ENCODE measurements at places on chromosomes 5 and 9. TPM values are rescaled to one million over a fixed set of nuclear protein-coding genes. Genes with fewer than 3 reads are reported as not detected.

DNA sequence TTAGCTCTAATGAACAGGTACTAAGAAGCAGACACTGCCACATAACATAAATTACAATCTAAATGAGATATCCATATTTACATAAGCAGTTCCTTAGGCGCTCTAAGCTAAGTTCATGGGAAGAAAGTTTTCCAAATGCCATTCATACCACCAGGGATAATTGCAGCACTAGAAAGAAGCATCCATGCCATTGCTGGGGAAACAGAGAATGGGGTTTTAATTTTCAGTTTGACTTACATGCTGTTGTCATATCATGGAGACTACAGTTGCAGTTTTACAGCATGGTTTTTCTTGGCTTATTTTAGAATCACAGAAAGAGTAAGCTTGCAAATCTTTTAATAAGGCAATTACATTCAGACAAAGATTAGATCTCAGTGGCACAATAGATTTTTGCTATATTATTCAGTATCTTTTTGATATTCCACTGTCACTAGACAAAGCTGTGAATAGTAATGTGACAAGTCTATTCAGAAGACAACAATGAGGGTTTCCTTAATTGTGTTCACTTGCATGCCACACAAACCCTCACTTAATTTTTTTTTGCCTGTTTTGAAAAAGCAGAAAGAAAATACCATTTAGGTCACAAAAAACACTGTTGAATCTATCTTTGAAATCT lies 108.4 kb upstream of the ELAVL2 start:
- DNase-seq = no peak

- DNase-seq = no peak
These were observed 61.5 kb downstream of the ARSB start for GRCh38 chr5:78923622-78923970.

DNA sequence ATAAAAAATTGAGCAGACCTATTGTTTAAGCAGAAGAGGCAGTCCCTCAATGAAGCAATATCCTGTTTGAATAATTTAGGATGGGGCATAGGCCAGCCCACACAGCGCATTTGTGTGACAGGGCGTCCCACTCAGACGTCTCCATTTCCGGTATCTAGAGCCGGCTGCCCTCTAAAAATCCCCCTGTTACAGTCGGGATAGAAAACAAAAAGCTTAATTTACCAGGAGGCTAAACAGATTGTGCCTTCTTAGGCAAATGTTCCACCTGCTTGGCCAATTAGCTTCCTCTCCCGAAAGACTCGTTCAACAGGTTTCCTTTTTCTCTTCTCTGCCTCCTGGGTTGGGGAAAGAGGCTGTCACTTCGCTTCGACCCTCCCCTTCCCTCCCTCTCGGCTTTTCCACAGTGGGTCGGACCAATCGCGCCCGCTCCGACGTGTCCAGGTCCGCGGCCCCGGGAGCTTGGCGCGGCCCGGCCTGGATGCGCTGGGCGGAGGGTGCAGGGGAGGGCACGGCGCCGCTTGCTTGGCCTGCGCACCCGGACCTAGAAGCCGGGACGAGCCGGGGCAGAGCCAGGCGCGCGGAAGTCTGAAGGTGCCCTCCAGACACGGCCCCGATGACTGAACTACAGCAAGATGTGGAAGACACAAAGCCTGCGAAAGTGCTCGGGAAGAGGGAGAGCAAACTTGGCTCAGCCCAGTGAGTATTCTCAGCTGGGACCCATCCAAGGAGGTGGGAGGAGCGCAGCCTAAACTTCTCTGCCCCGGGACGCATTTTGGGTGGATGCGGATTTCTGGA lies at the start of gene GRAMD2B:
Gene GRAMD2B (plus strand): TSS at position 416 of the 795 bp plus-strand sequence. CDS start 198 bp downstream, at position 614.
- peak; percentile 43 for DNase-seq

DNA sequence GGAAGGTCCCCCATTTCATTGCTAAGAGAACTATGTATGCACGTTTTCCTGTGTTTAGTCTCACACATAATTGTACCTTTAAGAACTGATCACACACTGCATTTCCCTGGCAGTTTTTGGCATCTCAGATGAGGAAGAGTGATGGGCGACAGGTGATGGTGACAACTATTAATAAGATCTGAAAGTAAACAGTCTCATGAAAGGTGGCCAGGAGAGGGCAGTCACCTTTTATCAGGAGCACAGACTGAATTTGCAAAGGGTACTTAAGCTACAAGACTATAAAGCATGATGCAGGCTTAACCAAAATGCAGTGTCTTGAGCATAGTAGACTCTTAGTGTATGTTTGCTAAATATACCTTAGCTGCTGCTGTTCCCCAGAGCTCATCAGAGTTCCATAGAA lies 91.5 kb downstream of the GHR start:
- no peak for DNase-seq

GRCh38 chr9:118059484-118060278 lies 355.5 kb downstream of the TLR4 start:
- no peak for DNase-seq

GRCh38 chr5:155381654-155382053 lies 368.1 kb downstream of the KIF4B start:
- no peak for DNase-seq

DNA sequence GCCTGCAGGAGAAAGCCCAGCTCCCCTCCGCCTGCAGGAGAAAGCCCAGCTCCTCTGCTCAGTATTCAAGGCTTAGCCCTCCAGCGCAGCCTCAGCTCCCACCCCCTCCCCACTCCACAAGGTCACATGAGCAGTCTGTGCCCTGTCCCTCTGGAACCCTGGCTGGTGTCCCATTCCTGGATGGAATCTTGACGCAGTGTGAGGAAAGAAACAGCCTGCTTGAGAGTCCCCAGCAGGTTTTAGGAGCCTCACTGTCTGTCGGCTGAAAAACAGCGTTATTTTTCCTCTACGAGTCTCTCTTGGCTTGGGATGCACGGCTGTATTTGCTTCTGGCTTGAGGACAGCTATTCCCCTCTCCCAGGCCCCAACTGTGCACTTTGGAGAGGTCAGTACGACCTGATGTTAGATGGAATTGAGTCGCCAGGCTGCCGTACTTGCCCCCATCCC lies 210.1 kb upstream of the TRIM32 start:
- no peak for DNase-seq

DNA sequence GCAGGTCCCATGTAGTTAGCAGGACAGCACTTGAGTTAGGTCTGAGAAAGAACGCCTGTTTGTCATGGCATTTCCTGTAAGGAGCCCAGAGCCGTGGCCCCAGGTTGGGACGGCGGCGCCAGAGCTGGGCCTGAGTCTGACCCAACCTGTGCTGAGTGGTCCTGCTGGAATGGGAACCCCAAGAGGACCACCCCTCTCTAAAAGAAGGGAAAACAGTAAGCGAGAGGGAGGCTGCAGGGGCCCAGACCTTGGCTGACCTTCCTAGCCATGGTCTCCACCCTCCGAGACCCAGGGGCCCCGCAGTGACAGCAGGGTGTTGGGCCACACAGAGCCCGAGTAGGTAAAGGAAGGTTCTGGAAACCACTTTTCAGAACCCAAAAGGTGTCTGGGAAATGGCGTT lies 1.8 kb upstream of the LRRC14B start:
- no peak for DNase-seq

DNA sequence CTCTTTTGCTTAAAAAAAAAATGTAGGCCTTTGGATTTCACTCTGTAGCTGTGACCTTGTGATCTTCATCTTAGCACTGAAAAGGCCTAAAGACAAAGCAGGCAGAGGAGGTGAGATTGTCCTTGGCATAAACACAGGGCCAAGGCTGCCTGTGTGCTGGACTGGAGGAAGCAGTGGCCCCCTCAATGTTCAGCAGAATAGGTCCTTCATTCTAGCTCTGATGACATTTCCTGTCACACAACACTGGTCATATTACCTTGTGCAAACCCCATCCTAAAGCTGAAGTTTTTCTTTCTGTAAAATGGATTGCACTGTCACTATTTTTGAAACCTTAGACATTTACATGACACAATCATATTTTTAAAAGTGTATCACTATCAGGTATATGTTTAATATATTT lies 147.4 kb downstream of the INSYN2B start:
- DNase-seq = no peak

GRCh38 chr9:12854221-12854620 lies 79.4 kb downstream of the LURAP1L start:
- no peak for DNase-seq

GRCh38 chr9:8826281-8826680 lies 1026.7 kb upstream of the DMAC1 start:
- no peak for DNase-seq

- no peak for DNase-seq
These were observed 65.9 kb downstream of the PPARGC1B start for GRCh38 chr5:149796030-149796429.

- no peak for DNase-seq
These were observed 34.4 kb downstream of the COL23A1 start for GRCh38 chr5:178555771-178556211.

- DNase-seq = no peak
These were observed 39.5 kb downstream of the SEMA6A start for GRCh38 chr5:116534964-116535651.

DNA sequence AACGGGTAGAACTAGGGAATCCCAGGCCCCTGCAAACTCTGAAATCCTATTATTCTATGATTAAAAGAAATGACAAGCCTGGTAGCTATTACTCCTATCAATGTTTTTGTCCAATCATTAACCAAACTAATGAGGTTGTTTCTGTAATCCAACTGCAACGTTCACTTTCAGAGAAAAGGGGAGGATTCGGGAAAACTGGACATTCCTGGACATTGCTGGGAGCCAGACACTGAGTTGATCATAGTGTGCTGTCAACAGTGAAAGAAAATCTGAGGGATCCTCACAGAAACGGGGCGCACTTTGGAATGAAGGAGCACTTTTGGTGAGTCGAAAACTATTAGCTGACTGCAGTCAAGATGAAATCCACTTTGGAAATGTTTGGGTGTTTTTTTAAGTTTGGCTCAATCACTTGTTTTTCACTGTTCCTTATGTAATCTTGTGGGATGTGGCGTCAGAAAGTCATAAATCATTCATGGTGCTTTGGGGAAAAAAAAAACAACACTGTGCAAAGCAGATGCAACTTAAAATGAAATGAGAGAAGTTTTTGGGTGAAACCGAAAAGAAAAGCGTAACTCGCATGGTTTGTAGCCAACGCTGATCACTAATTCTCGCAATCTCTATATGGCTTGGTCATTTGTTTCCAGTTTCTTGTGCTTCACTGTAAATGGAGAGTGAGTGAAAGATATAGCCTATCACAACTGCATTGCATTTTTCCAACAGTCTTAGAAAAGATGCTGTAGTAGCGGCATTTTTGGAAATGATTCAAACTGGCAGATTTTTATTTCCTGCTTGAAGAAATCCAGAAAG lies 51.2 kb upstream of the ADRA1B start:
- DNase-seq = no peak

GRCh38 chr5:115907177-115907576 lies 55.1 kb upstream of the LVRN start:
- DNase-seq = no peak

DNA sequence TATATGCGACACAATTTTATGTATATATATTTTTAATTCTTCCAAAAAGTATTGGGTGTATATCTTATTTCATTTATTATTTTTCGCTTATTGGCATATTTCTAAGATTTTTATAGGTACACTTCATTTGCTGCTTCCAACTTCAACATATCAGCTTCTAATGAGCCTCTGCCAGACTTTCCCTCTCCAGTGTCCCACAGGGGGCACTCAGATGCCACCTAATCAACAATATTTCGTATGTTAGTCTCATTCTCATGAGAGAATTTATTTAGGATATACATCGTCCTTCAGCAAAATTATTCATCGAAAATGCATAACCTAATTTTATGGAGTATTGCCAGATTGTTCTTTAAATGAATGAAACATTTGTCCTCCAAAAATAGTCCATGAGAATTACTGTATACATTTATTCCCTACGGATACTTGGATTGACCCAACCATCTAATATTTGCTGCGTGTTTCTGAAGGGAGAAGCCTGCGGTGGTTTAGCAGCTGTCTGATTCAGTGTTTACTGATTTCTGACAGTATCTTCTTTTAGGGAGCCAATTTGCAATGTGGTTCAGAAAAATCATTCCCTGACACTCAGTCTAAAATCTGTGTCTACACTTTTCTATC lies 100.6 kb upstream of the SELENOP start:
- DNase-seq = peak; percentile 25

GRCh38 chr9:113785334-113785733 lies 90.8 kb upstream of the ZNF618 start:
- DNase-seq = no peak

DNA sequence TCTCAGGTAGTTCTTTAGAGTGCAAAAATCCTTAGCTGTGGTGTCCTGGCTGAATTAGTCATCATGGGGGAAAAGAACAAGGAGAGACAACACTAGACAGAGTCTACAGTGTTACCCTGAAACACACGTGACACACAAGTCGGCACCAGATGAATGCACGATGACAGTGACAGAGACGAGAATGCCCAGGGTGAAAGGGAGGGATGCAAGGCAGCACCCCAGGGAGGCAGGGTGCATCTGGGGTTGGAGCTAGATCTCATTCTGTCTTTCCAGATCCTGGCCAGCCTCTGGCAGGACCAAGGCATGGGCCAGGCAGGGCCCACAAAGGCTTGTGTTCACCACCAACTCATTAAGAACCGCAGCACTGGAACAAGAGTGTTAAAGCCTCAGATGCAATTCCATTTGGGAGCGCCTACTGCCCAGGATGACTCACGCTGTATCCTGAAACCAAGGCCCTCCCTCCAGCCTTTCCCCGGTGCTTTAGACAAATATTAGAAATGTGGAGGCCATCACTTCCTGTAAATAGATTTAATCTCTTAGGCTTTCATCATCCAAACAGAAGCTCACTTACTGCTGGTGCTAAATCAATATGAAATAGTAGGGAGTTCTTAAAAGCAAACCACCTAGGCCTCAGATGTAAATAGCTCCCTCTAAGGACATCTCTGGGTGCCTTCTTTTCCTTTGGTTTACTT lies 56.1 kb downstream of the IRX2 start:
- no peak for DNase-seq

GRCh38 chr5:175772747-175773533 lies 98.4 kb upstream of the CPLX2 start:
- DNase-seq = no peak

Gene RLN2
- 1.3 TPM for total RNA-seq

Gene ARID3C
- 0.27 TPM for total RNA-seq

Gene PALM2AKAP2
- not detected for total RNA-seq

Gene CIZ1
- total RNA-seq = 134 TPM

Gene TIMD4
- total RNA-seq = 1.5 TPM

Gene OR1J1
- not detected for total RNA-seq

Gene UBQLN1
- 152 TPM for total RNA-seq

Gene IFNA5
- total RNA-seq = not detected

Gene EQTN
- not detected for total RNA-seq

Gene IL4
- total RNA-seq = not detected

Gene ANKRD18B
- 1.2 TPM for total RNA-seq

Gene TYRP1
- not detected for total RNA-seq

Gene TMEM215
- not detected for total RNA-seq

Gene SLC9A3
- 1.1 TPM for total RNA-seq

Gene RASEF
- not detected for total RNA-seq
